ENCODE measurements at places on chromosomes 5 and 9.

DNA sequence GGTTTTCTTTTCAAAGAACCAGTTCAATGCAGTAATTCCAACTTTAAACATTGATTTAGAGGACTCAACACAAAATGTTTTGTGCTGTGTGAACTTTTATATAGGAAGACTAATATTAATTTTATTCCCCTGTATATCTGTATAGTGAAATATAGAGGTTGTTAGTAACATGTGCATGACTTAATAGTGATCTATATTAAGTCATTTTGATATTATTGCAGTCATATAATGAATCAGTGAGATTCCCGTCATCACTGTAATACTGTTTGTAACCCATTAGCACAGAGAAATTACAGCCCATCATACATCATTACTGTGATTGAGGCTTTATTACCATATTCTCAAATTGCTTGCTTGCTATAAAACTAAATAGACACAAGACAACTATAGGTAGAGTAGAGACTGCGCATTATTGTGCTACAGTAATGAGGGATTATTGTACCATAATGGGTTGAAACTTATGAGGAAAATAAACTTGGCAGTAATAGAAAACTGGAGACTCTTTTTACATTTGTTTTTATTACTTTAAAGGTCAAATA lies 170.7 kb downstream of the RANBP17 start:
- DNase-seq = no peak

DNA sequence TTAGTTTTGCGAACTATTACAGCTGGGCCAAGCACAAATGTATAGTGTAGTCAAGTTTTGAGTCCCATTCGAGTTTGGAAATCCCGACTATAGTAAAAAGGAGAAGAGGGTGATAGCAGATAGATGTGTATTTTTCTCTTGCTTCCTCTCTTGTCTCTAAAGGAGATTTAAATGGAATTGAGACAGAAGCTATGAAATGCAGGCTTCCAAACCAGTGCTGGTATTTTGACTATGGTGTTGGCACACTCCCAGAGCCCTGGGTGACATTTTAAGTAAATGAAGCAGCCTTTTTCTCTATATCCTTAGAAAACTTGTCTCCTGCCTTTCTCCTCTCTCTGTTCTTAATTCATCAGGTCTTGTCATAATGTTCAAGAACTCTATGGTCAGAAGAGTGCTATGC lies 17.7 kb upstream of the AUH start:
- DNase-seq = no peak

GRCh38 chr5:91707521-91707841 lies 324.4 kb upstream of the ARRDC3 start:
- DNase-seq = no peak

- no peak for DNase-seq
Measured at GRCh38 chr9:87336914-87337333, 160.7 kb upstream of the DAPK1 start.

DNA sequence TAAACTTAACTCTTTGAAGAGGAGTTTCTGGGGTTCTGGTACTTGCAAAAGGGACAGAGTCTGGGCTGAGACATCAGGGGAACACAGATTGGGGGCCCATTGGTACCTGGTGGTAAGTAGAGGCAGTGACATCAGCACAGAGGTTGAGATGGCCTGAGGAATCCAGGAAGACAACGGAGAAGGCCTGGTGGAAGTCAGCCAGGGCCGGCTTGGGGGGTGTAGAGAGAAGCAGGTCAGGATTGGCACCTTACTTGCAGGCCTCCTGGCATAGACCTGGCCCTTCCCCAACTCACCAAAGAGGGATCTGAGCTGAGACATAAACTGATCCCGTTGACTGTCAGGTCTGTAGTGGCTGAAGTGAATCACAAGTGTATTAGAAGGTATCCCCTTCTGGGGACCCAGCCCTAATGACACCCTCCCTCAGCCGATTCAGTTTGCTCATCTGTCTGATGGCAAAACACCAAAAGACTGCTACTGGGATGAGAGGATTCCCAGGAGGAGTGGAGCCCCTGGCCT lies 5.5 kb downstream of the NOL6 start:
- no peak for DNase-seq

- DNase-seq = no peak
Measured at GRCh38 chr5:73451224-73452130, 2.9 kb upstream of the FOXD1 start.

DNA sequence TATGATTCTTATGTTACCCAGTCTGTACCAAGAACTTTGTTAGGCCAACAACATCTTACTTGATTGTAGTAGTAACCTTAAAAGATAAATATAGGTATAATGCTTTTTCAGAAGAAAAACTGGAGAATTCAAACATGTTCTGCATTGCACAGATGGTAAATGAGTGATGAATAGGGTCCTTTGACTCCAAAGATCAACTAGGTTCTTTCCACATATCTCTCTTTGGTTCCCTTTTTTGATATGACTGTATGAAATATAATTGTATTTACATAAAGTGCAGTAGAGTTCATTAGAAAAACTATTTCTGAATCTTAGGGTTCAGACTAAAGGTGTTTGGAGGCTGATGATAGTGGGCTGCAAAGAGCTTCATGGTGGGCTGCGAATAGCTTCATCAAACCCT lies 150.5 kb upstream of the CDKN2B start:
- DNase-seq = no peak

- no peak for DNase-seq
Measured at GRCh38 chr9:124507880-124508423, 753 bp upstream of the NR5A1 start.

- peak; percentile 68 for DNase-seq
Measured at GRCh38 chr5:177390363-177391300, 6.4 kb downstream of the SLC34A1 start.
